ENCODE measurements at places on chromosomes 7 and 10. TPM values are rescaled to one million over a fixed set of nuclear protein-coding genes. Genes with fewer than 3 reads are reported as not detected.

GPER1 gene
- 0.83 TPM for total RNA-seq

SPACDR gene
- total RNA-seq, result 0.70 TPM

SPDYE16 gene
- 0.12 TPM for total RNA-seq

VIPR2 gene
- total RNA-seq, result not detected

LAMTOR4 gene
- 119 TPM for total RNA-seq

MRC1 gene
- not detected for total RNA-seq

MYL10 gene
- not detected for total RNA-seq

DRGX gene
- total RNA-seq, result not detected

RNF32 gene
- 0.23 TPM for total RNA-seq

FBH1 gene
- 117 TPM for total RNA-seq

AGBL3 gene
- 1.2 TPM for total RNA-seq

AGR3 gene
- not detected for total RNA-seq

RNF148 gene
- 0.45 TPM for total RNA-seq

MGAM2 gene
- not detected for total RNA-seq

ST8SIA6 gene
- 0.15 TPM for total RNA-seq
